Activated CD4-positive, alpha-beta T cell treated with anti-CD3 and anti-CD28 coated beads, Interleukin-2, amount 50 U/mL, for 24 hours (primary cell): ENCODE measurements at places on chromosomes 6 and 20.

GRCh38 chr6:72424476-72424875 lies 197.4 kb upstream of the KCNQ5 start:
- no peak for DNase-seq

DNA sequence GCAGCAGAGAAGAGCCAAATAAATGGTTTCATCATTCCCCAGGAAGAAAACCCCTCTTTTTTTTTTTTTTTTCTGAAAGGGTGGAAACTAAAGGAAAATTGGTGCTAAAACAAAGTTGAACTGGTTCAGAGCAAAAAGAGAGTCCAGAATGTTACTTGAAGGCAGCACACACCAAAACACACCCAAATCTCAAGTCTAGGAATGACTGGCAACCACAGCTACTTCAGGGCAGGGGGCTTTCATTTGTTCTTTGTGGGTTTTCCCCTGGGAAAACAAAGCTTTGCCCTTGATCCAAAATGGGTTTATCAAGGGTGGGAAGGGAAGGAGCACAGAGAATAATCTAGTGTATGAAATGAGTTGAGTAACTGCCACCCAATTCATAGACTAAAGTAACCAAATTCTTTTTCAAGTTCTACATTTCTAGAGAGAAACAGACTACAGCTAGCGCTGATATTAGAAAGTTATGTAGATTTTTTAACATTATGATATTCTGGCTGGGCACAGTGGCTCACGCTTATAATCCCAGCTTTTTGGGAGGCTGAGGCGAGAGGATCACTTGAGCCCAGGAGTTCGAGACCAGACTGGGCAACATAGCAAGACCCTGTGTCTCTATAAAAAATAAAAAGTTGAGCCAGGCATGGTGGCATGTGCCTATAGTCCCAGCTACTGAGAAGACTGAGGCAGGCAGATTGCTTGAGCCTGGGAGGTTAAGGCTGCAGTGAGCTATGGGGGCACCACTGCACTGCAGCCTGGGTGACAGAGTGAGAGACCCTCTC lies 119.8 kb downstream of the NFATC2 start:
- DNase-seq = no peak

GRCh38 chr6:97215157-97215769 lies 67.8 kb downstream of the MMS22L start:
- no peak for DNase-seq

- DNase-seq = no peak
Observed at GRCh38 chr6:10576226-10576625, 55.1 kb downstream of the GCNT2 start.

GRCh38 chr6:107633680-107634323 lies 143.9 kb downstream of the SOBP start:
- DNase-seq = no peak

GRCh38 chr6:88562353-88563276 lies 396.5 kb upstream of the CNR1 start:
- no peak for DNase-seq

- DNase-seq = no peak
Observed at GRCh38 chr20:37970856-37971245, 62.4 kb downstream of the TTI1 start.

GRCh38 chr20:2740702-2741101 lies 48.1 kb downstream of the EBF4 start:
- DNase-seq = no peak

DNA sequence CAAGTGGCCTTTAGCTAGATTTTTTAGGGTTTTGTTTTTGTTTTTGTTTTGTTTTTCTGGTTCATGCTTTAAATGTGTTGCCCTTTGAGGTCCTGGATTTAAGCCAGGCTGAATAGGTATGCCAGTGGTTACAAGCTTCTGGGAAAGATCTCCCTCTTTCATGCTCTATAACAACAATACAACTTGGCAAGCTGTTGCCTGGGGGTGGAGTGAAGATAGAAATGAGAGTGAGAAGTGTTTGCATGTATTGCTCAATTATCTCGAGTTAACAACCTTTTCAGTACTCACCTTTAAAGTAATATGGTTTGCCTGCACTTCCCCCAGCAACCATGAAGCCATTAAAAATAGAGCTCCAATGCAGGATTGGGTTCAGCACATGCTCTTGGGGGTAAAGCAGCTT lies 19.2 kb upstream of the HAO1 start:
- no peak for DNase-seq

DNA sequence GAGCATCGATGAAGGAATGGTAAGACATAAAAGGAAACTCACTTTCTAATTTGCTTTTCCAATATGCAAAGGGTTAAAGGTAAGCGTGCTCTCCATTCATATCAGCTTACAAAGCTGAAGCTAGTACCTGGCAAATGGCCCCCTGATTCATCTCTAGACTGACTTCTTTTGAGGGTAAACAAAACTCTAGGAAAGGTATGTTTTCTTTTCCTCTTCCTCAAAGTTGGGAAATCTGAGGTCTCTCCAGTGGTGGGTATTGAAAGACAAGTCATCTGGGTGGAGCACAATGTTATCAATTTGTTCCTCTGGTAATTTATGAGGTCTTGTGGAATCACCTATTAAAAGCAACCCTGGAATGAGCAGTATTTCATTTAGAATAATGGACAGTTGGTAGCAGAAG lies 7.9 kb upstream of the FBXO30 start:
- no peak for DNase-seq
